Natural killer cell (primary cell): ENCODE measurements at places on chromosomes 6 and 20.

DNA sequence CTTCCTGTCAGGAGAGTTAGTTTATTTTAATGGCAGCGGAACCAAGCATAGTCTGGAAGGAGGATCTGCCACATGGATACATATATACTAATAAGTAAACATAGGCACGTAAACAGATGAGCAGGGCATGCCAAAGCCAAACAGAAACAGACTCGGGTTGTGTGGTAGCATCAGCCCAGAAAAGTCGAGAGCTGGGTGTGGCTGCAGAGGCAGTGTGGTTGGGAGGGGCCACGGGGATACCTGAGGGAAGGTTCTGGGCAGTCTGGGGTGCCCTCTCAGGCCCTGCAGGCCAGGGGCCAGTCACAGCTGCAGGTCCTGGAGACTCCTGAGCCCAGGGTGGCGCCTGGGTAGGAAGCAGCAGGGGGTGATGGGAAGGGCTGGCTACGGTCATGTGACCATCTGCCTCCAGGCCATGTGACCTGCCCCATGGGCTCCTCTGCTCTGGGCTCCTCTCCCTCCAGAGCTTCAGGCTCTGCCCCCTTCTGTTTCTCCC is 42.8 kb upstream of the MRPS10 start:
- no peak for DNase-seq

- DNase-seq: no peak
Measured at GRCh38 chr6:30592287-30592686, 21.0 kb downstream of the ABCF1 start.

DNA sequence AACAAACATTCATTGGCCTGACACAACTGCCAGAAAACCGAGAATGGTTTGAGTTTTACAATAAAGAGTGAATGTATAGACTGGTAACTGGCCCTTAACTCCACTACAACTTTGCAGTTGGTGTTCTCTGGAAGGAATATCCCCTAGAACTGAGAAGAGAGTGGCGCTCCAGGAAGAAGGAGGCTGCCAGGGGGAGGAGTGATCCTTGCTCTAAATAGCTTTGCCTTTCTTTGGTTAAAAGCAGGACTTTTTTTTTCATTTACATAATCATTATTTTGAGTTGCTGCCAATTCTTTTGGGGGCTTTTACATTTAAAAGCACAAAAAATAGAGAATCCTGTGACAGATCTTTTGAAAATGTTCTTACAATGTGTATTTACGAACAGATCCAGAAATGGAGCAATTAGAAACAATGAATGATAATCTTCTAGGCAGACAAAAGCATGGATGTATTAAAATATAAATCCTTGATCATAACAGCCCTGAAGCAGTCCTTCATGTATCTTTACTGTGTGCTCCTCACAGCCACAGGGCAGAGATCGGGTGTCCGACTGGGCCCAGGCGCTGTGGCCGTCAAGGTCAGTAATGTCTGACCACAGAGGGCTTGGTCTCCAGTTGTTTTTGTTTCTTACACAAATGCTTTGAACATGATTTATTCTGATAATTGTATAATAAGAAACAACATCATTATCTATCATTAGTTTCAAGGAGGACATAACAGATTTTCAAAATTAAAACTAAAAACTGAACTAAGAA is 612.2 kb downstream of the HDGFL1 start:
- DNase-seq: no peak

DNA sequence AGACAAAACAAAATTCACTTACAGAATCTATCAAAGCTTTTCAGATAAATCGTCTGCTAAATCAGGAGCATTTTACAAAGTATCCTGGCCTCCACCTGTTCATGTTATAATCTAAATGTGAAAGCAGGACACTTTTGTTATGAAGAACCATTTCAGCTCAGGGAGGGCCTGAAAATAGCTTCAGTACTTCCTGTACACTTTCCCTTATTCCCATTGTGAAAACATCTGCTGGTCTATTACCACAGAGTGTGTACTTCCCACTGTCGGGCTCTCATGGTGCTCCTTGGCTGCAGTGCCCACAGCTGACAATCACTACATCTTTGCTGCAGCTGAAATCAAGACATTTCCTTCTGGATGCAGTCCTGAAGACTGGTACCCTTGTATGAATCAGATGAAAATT is 128.1 kb downstream of the OPRM1 start:
- DNase-seq: no peak

DNA sequence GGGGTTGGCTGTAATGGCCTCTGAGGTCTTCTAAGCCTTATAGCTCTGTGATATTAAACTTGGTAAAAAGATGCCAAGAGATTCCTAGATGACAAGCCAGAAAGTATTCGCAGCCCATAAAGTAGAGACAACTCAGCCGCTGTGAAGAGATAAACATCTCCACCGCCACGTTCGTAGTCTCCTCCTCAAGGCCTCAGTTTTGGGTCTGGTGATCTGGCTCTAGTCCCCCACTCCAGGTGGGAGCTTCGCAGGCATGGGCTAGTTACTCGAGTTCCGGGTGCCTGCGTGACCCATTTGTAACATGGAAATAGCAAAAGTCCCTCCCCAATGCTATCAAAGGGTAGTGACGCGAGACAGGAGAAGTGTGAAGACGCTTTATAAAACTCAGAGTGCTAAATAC is 28.3 kb upstream of the AFDN start:
- DNase-seq: no peak

DNA sequence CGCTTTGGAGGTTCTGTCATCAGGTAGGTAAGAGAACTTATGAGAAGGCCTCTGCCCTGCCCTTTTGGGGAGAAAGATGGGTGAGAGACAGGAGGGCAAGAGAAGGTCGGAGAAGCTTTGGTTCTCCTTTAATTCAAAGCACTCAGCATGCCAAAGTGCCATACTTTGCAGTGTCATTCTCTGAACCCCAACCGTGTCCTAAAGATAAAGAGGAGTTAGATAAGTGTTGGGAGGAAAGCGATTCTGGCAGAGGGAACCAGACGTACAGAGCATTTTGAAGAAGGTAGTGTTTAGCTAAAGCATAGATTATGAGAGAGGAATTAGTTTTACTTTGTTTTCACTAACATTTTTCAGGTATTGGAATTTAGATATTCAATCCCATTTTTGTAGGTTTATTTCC is 40.3 kb downstream of the NKAIN2 start:
- no peak for DNase-seq

GRCh38 chr20:62691487-62691886 is 17.1 kb upstream of the NTSR1 start:
- DNase-seq: no peak

DNA sequence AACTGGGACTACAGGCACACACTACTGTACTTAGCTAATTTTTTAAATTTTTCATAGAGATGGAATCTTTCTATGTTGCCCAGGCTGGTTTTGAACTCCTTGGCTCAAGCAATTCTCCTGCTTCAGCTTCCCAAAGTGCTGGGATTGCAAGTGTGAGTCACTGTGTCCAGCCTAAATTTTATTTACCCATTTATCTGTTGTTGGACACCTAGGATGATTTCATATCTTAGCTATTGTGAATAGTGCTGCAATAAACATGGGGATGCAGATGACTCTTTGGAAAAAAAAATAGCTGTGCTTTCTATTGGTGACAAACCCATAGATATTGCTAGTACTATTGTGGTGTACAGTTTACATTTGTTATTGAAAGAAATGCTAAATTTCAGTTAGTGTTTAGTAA is 19.6 kb upstream of the SYNCRIP start:
- no peak for DNase-seq

DNA sequence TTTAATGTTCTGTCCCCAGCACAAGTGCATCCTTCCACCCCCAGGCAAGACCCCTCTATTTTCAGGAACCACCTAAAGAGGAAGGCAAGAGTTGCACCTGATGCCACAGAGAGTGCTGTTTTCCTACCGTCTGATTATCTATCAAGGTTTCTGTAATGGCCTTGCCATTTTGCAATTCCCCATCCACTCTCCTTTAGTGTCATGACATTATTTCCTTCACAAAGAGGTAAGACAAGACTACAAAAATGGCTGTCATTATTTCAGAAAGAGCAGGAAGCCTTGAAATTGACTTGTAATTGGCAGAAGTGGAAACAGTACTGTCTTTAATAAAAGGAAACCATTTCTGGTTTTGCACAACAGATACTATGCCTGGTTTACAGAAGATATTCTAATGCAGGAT is 426.7 kb downstream of the PTPRT start:
- no peak for DNase-seq

DNA sequence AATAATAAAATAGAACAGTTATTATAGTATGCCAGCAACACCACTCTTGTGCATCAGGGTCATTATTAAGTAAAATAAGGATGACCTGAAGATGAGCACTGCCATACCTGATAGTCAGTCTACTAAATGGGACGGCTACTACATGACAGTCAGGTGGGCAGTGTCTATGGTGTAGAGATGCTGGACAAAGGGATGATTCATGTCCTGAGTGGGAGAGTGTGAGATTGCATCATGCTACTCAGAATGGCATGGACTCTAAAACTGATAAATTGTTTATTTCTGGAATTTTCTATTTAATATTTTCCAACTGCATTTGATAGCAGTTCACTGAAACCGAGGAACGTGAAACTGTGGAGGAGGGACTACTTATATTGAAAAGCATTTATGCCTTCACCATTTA is 38.8 kb downstream of the SNX9 start:
- no peak for DNase-seq

GRCh38 chr20:45069261-45069660 is 31.7 kb downstream of the KCNS1 start:
- DNase-seq: no peak

- no peak for DNase-seq
Measured at GRCh38 chr6:107731422-107732319, 92.4 kb downstream of the SCML4 start.

- no peak for DNase-seq
Measured at GRCh38 chr20:38216746-38217595, 43.6 kb downstream of the KIAA1755 start.

DNA sequence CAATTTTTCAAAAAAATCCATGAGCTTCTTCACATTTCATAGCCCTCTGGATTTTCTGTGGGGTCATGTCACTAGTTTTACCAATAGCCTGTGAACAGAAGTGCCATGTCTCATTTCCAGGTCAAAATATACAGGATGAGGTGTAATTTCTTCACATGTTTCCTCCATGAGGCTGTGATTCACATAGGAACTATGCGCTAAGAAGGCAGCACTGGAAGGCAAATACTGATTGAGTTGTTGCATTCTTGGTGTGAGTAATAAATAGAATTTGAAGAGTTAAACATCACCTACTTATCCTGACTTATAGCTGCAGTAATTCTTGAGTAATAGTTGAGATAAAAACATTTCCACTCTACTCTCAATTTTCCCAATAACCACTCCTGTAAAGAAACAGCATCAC is 442.3 kb downstream of the HAO1 start:
- no peak for DNase-seq

- DNase-seq: no peak
Measured at GRCh38 chr6:31968791-31969711, 2.9 kb downstream of the DXO start.

- DNase-seq: no peak
Measured at GRCh38 chr20:37102571-37102970, 6.8 kb upstream of the RBL1 start.

DNA sequence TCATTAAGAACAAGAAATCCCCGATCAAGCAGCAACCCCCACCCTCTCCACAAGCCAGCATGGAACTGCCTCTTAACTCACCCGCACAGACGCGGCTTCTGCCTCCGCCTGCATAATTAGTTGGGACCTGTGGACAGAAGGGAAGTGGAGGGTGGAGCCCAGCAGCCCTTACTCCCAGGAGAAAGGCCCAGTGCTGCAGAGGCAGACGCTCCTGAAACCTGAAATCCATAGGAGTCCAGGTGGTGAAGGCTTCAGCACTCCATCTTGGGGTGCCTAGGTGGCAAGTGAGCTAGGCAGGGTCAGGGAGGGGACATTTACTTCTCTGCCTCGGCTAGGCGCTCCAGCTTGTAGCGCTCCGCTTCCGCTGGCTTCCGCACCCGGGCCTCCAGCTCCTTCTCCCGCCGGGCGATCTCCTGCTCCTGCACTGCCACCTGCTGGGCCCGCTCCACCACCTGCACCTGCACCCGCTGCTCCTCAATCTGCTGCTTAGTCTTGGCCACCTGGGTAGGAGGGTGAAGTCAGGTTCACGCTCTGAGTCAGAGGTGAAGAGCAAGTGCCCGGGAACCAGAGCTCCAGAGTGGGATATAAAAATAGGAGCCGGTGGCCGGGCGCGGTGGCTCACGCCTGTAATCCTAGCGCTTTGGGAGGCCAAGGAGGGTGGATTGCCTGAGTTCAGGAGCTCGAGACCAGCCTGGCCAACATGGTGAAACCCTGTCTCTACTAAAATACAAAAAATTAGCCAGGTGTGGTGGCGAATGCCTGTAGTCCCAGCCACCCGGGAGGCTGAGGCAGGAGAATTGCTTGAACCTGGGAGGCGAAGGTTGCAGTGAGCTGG is 10.7 kb downstream of the TUBB start:
- peak; percentile 45 for DNase-seq

DNA sequence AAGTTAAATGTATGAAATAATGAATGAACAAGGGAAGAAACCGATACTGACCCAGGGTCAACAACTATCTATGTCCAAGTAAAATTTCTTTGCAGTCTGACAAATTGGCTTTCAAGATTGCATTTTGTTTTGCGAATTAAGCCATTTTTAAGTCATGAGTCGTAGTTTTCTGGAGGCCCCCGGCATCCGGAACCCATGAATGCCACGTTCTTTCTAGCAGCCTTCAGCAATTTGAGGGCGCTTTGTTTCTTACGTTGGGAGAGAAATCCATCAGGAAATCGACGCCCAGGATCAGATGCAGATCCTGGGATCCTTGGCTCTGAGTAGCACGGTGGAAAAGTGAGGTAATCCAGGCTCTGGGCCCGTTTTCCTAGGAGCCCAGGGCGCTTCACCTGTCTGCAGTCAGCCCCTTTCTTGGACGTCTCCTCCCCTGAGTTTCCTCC is 309 bp upstream of the ABRACL start:
- no peak for DNase-seq

- no peak for DNase-seq
Measured at GRCh38 chr6:32551410-32551809, 21.3 kb upstream of the HLA-DRB5 start.

- DNase-seq: peak; percentile 66
Measured at GRCh38 chr20:10558635-10559187, 115.1 kb downstream of the JAG1 start.

DNA sequence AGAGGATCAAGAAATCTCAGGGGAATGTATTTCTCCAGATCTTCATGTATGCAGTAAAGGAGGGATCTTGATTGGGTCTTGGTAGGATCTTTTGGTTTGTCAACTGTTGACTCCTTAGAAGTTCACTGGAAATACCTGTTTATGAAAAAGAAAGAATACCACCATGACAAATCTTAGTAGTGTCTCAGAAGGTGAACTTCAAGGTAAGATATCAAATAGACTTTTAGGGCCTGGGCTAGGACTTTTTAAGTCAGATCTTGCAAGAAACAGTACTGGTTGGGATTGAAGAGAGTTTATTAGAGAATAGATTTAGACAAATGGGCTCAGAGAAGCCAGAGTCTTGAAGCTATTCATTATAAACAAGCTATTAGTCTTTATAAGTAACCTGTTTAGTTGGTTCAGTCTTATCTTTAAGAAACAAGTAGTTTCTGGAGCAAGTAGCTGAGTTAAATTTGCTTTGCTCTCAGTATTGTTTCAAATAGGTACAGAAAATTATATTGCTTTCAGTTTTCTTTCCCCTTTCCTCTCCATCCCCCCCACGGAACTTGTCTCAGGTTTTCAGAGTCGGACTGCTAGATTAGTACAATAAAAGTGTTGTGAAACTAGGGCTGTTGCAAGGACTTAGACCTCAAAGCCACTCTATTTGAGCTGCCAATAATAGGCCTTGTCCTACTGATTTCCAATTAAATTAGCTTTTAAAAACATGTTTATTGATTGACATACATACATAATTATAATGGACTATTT is 529.1 kb upstream of the CITED2 start:
- peak; percentile 4 for DNase-seq
